ENCODE measurements at places on chromosomes 11 and 22.

DNA sequence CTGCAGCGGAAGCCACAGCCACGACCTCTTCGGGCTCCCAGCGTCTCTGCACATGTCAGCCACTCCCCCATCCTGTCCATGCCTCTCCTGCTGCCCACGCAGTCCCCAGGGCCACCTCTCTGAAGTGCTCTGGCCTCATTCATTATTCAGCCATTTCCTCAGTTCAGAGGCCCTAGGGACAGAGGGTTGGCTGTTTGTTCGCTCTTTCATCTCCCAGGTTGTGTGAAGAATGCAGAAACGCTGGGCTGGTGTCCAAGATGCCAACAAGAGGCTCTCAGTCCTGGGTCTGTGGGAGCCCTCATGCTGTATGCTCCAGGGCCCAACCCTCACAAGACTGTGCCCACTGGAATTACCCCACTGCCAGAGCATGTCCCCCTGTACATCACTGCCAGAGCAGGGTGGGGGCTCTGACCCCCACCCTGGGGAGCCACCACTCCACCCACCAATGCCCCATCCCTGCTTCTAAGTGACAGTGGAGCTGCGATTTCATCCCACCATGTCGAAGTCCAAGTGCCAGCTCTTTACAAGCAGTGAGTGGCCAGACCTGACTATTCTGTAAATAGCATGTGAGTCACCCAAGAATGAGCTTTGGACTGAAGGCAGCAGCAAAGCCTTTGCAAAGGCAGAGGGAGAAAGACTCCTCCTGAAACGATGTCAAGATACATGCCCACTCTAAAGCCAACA lies 209.6 kb downstream of the BUD13 start:
- DNase-seq, result no peak

DNA sequence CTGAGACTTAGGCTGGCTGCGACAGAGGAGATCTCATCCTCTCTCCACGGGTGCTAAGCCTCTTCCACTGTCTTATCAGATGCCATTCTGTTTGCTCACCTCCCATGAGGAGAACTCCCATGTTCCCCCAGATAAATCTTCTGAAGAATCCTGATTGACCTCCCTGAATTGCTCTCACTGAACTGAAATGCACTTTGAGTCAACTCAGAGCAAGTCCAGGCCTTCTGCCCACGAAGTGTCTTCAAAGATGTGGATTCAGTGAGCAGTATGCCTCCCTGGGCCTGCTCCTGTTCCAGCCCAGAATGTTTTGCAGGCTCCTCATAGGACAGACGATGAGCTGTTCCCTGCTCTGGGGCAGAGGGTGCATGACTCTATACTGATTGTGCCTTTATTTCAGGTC lies 17.4 kb downstream of the TUB start:
- no peak for DNase-seq

DNA sequence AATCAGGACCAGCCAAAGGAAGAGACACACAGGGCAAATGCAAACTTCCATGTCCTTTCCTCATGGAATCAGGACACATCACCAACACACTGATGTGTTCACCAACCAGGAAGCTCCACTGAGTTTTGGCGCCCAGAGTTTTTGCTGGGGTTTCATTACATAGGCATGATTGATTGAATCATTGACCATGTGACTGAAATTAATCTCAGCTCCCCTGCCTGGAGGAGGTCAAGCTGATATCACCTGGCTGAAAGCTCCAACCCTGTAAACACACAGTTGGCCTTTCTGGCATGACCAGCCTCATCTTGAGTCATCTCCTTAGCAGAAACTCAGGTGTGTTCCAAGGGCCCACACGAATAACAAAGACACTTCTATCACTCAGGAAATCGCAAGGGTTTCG lies 133.2 kb downstream of the TRIM29 start:
- no peak for DNase-seq

GRCh38 chr22:32080904-32081303 lies 37.8 kb downstream of the SLC5A1 start:
- DNase-seq, result peak; percentile 7

- DNase-seq, result no peak
Measured at GRCh38 chr22:27663812-27664211, 137.7 kb downstream of the MN1 start.

GRCh38 chr11:32071811-32072210 lies 19.1 kb upstream of the RCN1 start:
- DNase-seq, result no peak

DNA sequence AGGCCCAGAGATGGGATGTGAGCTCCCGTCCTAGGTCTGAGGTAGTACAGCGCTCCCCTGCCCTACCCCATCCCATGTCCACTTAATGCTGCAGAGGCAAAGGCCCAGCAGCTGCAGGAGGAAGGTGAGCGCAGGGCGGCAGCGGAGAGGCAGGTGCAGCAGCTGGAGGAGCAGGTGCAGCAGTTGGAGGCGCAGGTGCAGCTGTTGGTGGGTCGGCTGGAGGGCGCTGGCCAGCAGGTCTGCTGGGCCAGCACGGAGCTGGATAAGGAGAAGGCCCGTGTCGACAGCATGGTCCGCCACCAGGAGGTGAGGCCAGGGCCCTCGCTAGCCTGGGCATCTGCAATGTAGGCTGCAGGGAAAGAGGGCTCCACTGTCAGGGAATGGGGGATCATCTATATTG lies 15.2 kb downstream of the CCDC157 start:
- DNase-seq, result no peak

DNA sequence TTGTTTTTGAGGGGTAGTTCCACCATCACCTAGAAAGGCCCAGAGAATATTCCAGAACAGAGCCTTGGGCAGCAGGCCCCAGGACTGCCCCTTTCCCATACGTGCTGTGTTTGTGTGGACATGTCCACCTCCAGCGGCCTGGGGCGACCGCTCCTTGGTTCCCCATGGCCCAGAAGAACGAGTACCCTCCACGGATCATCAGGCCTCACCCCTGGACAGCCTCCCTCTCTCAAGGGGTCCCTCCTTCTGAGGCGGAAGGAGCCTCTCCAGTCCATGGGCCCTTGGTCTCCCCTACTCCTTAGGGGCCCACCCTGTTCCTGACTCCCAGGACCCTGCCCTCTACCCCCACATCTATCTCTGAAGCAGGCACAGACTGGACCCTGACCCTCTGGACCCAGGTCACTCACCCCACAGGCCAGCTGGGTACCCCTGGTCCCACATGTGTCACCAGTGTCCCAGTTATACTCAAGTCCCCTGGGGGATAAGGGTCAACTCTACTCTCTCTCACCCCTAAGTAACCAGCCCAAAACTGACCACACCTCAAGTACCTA lies 32.6 kb downstream of the IGLL5 start:
- no peak for DNase-seq

- DNase-seq, result no peak
Measured at GRCh38 chr11:48193876-48194275, 22.7 kb upstream of the OR4B1 start.

GRCh38 chr11:87125257-87125656 lies 87.5 kb downstream of the TMEM135 start:
- DNase-seq, result no peak

- DNase-seq, result no peak
Measured at GRCh38 chr11:106427736-106428135, 350.3 kb downstream of the AASDHPPT start.

GRCh38 chr11:111098091-111098490 lies 147.4 kb upstream of the POU2AF2 start:
- DNase-seq, result no peak

- peak; percentile 56 for DNase-seq
Measured at GRCh38 chr22:46734830-46735453, 3.1 kb downstream of the CERK start.

DNA sequence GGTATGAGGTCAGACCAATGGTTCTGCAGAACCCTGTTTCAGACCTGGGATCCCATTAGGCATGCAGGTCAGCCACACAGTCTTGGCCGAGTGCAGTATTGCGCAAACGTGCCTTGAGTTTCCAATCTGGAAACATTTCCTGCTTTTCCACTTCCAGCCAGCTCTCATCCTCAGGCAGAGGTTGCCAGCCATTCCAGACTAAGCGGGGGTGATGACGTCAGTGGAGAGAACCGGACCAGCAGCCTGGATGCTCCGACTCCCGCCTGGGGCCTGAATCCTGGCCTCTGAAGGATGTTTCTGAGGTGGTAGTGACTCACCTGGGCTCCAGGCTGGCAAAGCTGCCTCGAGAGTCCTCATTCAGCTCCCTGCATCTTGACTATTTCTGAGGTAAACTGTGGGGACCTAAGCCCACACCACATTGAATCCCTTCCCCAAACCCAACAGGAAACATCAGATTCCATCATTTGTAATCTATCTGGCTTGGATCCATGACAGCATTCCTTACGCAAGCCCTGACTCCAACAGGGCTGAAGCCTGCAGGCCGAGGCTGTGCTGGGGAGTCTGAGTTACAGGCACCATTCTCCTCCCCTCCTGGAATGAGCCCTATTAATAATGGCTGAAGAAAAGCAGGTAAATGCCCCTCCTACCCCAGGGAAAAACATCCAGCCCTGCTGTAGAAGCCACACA lies 83.0 kb downstream of the ABTB2 start:
- DNase-seq, result no peak

DNA sequence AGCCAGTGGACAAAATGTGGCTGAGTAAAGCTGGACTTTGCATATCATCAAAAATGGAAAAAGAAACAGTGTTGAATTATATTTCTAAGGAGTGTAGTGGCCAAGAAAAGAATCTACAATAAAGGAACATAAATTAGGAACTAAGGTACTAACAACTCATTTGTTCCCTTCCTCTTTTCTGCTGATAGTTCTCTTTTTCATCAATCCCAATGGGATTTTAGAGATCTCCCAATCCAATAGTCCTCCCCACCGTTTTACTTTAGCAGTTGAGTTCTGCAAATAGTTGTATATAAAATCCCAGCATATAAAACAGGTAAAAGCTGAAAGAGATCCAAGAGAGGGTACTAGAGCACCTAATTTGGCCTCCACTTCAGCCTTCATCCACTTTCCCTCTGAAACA lies 2.0 kb downstream of the PRCP start:
- no peak for DNase-seq

- no peak for DNase-seq
Measured at GRCh38 chr11:65551572-65552387, 6.4 kb downstream of the LTBP3 start.

GRCh38 chr11:108672786-108673185 lies 7.9 kb downstream of the DDX10 start:
- no peak for DNase-seq

DNA sequence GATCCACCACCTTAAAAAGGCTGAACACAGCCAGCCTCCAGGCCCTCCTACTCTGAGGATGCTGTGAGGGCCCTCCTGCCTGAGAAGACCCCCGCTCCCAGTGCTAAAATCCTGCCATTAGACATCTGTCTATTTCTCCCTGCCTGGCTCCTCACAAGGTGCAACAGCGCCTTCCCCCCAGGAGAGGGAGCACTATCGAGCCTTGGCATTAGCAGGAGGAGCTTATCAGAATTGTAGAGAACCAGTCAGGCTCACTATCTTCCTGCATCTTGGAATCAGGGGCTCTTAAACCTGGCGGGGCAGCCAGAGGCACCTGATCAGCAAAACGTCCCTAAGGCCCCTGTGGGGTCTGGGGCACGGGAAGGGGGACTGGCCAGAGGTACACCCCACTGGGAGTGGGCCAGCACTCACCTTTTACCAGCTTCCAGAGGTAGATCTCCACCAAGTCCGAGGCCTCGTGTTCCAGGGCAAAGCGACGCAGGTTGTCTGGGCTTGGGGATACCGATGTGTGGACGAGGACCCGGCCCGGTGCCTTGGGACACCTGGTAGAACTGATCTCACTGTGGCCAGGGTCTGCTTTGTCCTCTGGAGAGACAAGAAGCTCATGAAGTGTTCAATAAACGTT lies 28.7 kb downstream of the CHRDL2 start:
- DNase-seq, result no peak

- DNase-seq, result no peak
Measured at GRCh38 chr11:16603245-16603644, 135.2 kb upstream of the C11orf58 start.

GRCh38 chr11:27254744-27255446 lies 108.1 kb downstream of the CCDC34 start:
- no peak for DNase-seq

DNA sequence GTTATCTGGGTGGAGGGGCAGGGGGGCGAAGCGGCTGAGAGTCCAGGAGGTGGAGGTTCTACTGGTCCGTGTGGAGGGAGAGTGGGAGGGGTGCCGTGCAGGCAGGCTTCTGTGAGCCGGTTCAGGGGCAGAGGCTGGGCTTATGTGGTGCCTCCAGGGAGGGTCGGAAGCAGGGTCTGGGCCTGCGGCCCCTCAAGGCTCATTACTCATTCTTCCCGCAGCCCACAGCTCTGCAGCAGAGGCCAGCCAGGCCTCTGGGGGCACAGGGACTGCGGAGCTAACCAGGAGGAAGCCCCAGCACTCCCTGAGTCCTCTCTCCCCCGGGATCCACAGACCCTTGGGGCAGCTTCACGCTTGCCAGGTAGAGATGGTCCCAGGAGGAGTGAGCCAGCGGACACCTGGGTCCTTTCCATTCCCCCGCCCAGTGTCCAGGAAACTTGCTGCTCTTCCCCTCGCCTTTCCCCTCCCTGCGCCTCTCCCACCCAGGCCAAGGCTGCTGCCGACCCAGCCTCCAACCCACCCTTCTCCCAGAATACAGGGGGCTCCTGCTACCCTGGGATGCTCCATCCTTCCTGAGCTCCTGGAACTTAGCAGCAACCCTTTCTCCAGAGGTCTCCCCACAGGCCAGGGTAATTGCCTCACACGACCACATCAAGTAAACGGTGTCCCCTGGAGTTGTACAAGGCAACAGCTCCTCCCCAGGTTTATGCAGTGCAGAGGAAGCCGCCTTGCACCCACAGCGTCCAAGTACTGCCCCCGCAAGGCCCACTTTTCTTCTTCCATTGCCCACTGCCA lies 6.3 kb downstream of the NRXN2 start:
- no peak for DNase-seq

DNA sequence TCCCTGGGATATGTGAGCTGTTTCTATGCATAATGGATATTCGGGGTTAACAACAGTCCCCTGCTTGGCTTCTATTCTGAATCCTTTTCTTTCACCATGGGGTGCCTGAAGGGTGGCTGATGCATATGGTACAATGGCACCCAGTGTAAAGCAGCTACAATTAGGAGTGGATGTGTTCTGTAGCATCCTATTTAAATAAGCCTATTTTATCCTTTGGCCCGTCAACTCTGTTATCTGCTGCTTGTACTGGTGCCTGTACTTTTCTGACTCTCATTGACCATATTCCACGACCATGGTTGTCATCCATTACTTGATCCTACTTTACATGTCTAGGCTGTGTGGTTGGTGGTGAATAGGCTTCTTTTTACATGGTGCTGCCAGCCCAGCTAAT lies 1.3 kb downstream of the TUG1 start:
- DNase-seq, result no peak

GRCh38 chr11:111602865-111603610 lies 789 bp downstream of the SIK2 start:
- no peak for DNase-seq
